Left hindlimb (tissue), 1 donor: ENCODE measurements at places on chromosomes 7 and 10.

DNA sequence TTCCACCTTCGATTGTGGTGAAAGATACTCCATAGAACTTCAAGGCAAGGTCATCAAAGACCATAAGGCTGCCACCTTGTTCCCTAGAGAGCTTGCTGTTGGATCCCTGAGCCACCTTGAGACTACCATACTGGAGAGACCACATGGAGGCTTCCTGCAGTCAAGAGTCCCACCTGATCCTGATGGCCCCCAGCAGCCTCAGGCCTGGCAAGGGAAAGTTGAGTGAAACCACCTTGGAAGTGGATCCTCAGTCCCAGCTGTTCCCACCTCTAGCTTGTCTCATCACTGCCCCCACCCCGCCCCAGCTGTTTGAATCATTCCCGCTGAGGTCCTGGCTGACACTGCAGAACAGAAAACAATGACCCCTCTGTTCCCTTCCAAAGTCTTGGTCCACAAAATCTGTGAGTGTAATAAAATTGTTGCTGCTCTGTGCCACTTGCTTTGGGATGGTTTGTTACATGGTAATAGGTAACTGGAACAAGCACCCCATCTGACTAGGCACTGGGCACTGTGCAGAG, 32.0 kb downstream of the PRLHR start:
- no peak for DNase-seq

DNA sequence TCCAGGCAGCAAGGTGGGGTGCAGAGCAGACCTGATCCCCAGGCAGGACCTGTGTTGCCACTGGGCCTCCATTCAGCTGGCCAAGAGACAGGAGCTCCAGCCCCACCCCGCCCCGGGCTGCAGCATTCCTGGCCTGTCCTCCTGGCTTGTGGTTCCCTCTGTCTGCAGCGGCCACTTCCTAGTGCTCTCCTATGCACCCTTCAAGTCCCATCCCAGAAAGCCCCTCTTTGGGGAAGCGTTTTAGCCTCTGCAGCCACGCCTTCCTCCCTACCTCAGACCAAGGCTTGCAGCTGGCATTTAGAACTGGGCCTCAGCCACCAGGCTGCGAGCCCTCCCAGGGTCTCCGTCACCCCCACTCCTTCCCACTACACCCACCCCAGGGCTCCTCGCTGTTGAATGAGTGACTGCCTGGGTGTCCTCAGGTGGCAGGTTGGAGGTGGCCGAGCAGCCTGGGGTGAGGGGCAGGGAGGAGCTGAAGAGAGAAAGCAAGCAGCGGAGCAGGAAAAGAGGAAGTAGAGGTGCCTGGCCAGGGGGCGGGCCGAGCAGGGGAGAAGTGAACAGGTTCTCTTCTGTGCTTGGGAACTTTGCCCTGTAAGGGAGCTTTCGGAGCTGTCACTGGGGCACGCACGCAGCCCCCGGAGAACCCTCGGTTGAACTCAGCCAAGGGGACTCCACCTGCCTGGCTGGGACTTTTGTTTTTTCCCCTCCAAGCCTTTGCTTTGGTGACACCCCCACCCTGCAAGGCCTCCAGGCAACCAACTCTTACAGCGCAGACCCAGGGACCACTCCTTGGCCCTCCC, 109.1 kb upstream of the TNRC18 start:
- DNase-seq, result no peak

DNA sequence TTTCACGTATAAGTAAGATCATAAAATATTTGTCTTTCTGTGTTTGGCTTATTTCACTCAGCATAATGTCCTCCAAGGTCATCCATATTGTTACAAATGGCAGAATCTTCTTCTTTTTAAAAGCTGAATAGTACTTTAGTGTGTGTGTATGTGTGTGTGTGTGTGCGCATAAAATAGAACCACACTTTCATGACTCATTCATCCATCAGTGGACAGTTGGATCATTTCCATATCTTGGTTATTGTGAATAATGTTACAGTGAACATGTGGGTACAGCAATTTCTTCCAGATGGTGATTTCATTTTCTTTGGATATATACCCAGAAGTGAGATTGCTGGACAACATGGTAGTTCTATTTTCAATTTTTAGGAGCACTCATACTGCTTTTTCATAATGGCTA, 622.4 kb downstream of the NRG3 start:
- DNase-seq, result no peak

GRCh38 chr7:129271500-129272355, 46.9 kb downstream of the AHCYL2 start:
- no peak for DNase-seq

DNA sequence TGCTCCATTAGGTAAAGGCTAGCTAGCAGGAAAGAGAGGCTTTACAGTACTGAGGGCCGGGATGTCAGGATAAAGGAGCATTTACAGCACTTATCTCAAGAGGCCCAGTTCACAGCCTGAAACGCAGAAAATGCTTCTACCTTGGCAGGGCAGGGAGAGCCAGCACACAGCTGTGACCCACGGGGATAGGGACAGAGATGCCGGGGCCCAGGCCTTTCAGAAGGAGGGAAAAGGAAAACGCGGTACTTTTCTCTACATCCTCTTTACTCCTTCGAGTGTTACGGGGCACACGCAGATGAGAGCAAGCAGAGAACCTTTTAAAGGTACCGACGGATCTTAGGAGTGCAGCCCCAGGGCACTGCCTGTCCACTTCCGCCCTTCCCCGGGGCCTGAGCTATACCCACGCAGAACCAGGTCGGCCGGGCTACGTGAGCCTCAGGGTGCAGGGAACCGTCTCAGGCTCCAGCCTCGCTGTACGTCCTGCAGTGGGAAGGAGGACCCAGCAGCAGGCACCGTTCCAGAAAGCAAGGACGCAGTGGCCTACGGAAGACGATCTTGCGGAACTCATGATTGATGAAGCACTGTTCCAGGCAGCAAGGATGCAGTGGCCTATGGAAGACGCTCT, 232.3 kb downstream of the ELFN1 start:
- peak; percentile 15 for DNase-seq

DNA sequence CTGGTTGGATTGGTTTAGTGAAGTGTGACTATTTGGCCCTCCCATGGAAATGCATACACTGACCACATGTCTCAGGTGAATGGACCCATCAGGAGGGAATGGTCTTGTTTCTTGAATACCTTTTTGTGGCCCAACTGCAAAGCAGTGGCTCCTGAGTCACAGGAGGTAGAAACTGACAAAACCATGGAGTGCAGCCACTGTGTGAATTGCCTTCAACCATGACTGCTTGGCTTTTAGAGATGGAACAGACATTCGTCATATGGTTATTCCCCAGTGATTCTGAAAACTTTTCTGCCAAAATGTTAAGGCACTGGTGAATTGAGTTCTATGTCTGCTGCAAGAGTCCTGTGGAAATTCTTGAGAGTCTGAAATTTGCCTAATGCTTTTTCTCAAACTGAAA, 64.7 kb downstream of the CDK14 start:
- no peak for DNase-seq

DNA sequence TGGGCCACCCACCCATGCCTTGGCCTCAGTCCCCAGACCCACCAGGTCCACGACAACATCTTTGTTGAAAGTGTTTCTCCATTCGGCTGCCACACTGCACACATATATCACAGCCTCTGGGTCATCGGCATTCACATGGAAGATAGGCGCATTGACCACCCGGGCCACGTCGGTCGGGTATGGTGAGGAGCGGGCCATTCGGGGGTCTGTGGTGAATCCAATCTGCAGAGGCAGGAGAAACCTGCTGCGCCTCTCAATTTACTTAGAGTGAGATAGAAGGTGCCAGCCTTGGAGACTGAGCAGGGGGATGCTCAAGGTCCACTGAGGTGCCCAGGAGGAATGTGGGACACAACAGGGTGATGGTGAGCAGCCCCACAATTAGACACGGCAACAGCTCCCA, 16.4 kb downstream of the OGDHL start:
- DNase-seq, result no peak

GRCh38 chr7:2619116-2619515, 12.7 kb upstream of the TTYH3 start:
- no peak for DNase-seq

DNA sequence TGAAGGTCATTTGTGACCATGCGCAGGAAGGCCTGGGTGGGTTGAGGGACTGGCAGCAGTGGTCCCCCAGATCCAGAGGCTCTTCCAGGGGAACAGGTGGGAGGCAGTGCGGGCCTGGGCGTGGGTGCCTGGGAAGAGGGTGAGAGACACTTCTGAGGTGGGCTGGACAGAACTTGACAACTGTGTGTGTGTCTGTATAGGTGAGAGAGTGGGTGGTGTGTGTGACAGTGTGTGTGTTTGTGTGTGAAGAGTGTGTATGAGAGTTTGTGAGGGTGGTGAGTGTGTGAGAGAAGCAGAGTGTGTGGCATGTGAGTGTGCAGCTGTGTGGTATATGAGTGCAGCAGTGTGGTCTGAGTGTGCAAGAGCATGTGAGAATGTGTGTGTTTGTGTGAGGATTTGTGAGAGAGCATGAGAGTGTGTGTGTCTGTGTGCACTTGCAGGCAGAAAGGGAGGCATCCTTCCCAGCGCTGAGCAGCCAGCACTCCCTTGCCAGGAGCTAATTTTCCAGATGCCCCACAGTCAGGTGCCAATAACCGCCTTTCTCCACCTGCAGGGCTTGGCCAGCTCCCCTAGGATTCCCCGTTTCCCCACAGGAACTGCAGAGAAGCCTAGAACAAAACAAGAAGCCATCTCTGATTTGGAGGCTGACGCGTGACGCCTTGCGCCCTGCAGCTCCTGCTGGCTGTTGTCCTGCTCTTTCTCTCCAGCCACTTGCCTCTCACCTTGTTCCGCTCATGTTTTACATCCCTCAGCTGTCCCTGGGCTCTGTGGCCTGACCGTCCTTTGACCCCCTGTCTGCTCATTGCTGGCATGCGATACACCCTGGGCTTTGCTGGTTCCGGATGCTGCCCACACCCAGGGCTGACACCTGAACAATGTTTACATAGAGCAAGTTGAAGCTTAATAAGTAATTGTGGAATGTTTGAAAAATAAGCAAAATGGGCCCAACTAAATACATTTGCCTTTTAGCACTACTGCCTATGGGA, 88.0 kb downstream of the TMEM178B start:
- no peak for DNase-seq

DNA sequence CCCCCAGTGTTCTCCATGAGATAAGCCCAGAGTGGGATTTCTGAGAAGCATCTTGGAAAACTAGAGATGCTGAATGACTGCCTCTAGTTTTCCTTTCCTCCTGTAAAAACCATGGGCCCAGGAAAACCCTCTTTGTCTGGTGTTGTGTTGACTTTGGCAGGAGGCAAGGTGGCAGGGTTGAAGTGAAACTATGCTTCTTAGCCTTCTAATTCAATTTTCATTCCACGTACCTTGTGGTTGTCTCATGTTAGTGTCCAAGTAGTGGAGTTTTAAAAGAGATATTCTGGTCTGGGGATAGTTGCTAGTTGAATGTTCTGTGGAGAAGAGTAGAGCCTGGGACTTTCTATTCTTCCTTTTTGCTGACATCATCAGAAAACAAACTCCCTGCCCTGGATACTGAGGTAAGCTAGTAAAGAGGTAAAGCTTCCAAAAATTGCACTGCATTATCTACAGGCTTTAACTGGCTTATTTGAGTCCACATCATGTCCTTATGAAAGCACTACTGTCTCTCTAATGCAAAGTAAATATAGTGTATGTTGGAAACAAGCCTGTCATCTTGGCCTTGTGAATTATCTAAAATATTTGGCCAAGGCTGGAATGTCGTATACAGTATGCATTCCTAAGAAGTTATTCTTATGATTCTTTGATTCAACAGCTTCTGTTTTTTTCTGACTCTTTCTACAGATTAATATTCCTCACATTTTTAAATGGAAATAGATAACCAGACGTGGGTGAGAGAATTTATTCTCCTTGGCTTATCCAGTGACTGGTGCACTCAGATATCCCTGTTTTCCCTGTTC, at the start of gene OR2F2:
TSS of gene OR2F2 (plus strand) at position 708 of the 800 bp plus-strand sequence. CDS start at position 708, 0 bp downstream.
- DNase-seq, result no peak
